Small intestine (tissue), 16 donors: ENCODE measurements at places on chromosomes 3 and 15.

- H3K4me3 ChIP-seq: no peak overlapping the region
- H3K27ac ChIP-seq: no peak overlapping the region
Observed at GRCh38 chr3:79146024-79146423, 621.8 kb downstream of the ROBO1 start.

DNA sequence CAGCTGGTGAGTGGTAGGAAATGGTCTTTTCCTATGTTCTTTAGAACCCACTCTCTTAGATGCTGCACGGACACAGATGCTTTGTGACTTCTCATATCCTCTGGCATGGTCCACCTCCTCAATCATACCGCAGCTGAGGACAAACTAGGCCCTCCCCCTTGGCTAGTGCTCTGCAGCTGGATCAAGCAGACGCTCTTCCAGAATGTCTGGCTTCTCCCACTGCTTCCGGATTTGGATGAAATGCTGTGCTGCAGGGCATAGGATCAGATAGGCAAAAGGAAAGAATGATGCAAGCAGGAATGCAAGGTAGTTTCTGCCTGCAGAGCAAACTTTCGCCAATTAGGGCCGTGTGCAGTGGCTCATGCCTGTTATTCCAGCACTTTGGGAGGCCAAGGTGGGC lies 75.7 kb upstream of the SLC4A7 start:
- H3K27ac ChIP-seq: no peak overlapping the region
- no peak overlapping the region for H3K4me3 ChIP-seq
- DNase-seq: no peak
- no peaks in the 10 kb centered on the region for H3K36me3 ChIP-seq
- no peaks in the 10 kb centered on the region for H3K4me1 ChIP-seq

- H3K27me3 ChIP-seq: no peaks in the 10 kb centered on the region
- no peak overlapping the region for H3K27ac ChIP-seq
- H3K36me3 ChIP-seq: peaks cover 17% of the 10 kb centered on the region
Observed at GRCh38 chr15:83012636-83013035, 1.2 kb upstream of the C15orf40 start.

- H3K27me3 ChIP-seq: no peaks in the 10 kb centered on the region
- H3K4me3 ChIP-seq: no peak overlapping the region
- no peak overlapping the region for H3K27ac ChIP-seq
- H3K4me1 ChIP-seq: no peaks in the 10 kb centered on the region
Observed at GRCh38 chr15:84961707-84962106, 19.9 kb upstream of the PDE8A start.

GRCh38 chr3:104873331-104873730 lies 493.4 kb upstream of the ALCAM start:
- no peak overlapping the region for H3K27ac ChIP-seq
- H3K4me3 ChIP-seq: no peak overlapping the region
- H3K4me1 ChIP-seq: no peaks in the 10 kb centered on the region

GRCh38 chr3:184354121-184354728 lies 7.2 kb downstream of the CLCN2 start:
- H3K36me3 ChIP-seq: peaks cover 89% of the 10 kb centered on the region
- H3K4me3 ChIP-seq: no peak overlapping the region
- no peak overlapping the region for H3K27ac ChIP-seq
- H3K4me1 ChIP-seq: peaks cover 8% of the 10 kb centered on the region

- no peak overlapping the region for H3K27ac ChIP-seq
- no peaks in the 10 kb centered on the region for H3K4me1 ChIP-seq
- no peak overlapping the region for H3K4me3 ChIP-seq
- no peaks in the 10 kb centered on the region for H3K27me3 ChIP-seq
Observed at GRCh38 chr15:99264125-99264524, 12.8 kb downstream of the LRRC28 start.

GRCh38 chr3:141538568-141539240 lies 51.9 kb downstream of the RASA2 start:
- no peaks in the 10 kb centered on the region for H3K4me1 ChIP-seq
- H3K4me3 ChIP-seq: no peak overlapping the region
- peaks cover 4% of the 10 kb centered on the region for H3K36me3 ChIP-seq
- H3K27ac ChIP-seq: no peak overlapping the region
- H3K27me3 ChIP-seq: no peaks in the 10 kb centered on the region

GRCh38 chr3:67000009-67000408 lies 1.9 kb downstream of the KBTBD8 start:
- H3K36me3 ChIP-seq: no peaks in the 10 kb centered on the region
- no peak overlapping the region for H3K27ac ChIP-seq
- no peak overlapping the region for H3K4me3 ChIP-seq
- no peaks in the 10 kb centered on the region for H3K27me3 ChIP-seq

DNA sequence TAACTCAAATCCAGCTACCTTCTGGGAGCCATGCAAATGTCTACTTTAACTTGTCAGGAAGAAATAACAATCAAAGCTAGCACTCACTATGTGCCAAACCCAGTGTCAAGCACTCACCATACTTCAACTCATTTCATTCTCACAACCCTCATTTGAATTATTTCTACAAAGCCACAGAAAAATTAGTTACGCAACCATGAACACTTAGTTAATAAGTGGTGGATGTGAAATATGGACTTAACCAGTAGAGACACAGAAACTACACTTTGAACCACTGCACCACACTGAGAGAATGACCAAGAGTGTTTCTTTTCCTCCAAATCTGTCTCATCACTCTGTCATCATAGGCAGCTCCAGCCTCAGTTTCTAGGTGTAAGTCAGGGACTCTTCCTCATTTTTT lies 91.0 kb upstream of the MBNL1 start:
- H3K4me3 ChIP-seq: no peak overlapping the region
- H3K36me3 ChIP-seq: no peaks in the 10 kb centered on the region
- H3K27me3 ChIP-seq: no peaks in the 10 kb centered on the region
- no peak overlapping the region for H3K27ac ChIP-seq
- no peak for DNase-seq

- H3K27ac ChIP-seq: no peak overlapping the region
- no peaks in the 10 kb centered on the region for H3K27me3 ChIP-seq
- DNase-seq: no peak
- no peak overlapping the region for H3K4me3 ChIP-seq
- no peaks in the 10 kb centered on the region for H3K4me1 ChIP-seq
- H3K36me3 ChIP-seq: no peaks in the 10 kb centered on the region
Observed at GRCh38 chr3:27319847-27320526, 49.2 kb downstream of the NEK10 start.

DNA sequence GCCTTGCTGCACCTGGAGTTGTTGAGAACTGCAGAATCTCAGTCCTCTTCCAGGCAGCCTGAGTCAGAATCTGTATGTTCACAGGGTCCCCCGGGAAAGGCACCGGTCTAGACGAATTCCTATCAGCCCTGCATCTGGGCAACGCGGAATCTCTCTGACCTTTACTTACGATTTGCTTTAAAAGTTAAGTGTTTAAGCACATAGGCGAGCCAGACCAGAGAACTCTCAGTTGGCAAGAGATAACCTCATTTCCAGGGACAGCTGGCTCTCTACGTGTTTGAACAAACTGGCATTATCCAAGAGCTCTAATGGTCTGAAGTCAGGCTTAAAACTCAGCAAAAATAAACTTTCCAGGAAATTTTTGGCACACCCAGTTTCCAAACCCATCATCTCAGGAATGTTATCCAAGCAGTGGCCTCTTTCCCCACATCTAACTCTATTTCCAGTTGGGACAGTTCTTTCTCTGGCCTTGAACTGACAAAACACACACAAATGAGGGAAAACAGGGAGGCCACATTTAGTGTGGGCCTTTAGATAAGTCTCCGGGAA lies 53.4 kb downstream of the HES1 start:
- no peaks in the 10 kb centered on the region for H3K27me3 ChIP-seq
- peaks cover 9% of the 10 kb centered on the region for H3K4me1 ChIP-seq
- H3K4me3 ChIP-seq: no peak overlapping the region
- no peaks in the 10 kb centered on the region for H3K36me3 ChIP-seq

DNA sequence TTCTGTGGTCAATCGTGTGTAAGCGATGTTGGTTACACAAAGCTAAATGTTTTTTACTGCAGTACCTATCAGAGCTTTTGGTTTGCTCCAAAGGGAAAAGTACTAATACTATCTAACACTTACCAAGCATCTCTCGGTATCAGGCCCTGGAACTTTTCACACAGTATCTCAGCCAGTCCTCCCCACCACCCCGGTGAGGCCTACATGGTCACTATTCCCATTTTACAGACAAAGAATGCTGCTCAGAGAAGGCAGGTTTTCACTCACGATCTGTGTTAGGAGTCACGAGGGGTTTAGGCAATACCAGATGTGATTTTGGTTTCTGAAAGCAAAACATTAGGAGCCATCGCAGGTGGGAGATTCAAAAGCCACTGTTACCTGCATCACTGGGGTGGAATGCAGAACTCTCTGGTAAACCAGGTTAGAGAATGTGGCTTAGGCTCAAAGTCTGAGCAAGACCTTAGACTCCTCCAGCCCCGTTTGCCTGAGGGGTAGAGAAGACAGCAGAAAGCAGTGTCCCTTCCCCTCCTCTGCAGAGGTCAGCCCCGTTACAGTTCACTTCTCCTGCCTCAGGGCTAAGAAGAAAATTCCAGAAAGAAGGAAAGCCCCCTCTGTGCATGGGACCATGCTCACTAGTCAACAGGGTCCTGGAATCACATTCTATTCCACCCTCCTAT lies 57.2 kb downstream of the XXYLT1 start:
- no peak overlapping the region for H3K4me3 ChIP-seq
- H3K36me3 ChIP-seq: no peaks in the 10 kb centered on the region
- no peak for DNase-seq
- H3K4me1 ChIP-seq: no peaks in the 10 kb centered on the region
- no peak overlapping the region for H3K27ac ChIP-seq

GRCh38 chr15:76468722-76469121 lies 132.1 kb downstream of the ISL2 start:
- no peaks in the 10 kb centered on the region for H3K4me1 ChIP-seq
- no peaks in the 10 kb centered on the region for H3K36me3 ChIP-seq
- DNase-seq: no peak

- no peak for DNase-seq
- H3K4me3 ChIP-seq: no peak overlapping the region
- H3K27ac ChIP-seq: no peak overlapping the region
- no peaks in the 10 kb centered on the region for H3K27me3 ChIP-seq
- no peaks in the 10 kb centered on the region for H3K36me3 ChIP-seq
- H3K4me1 ChIP-seq: peaks cover 3% of the 10 kb centered on the region
Observed at GRCh38 chr3:176951144-176951543, 246.1 kb downstream of the TBL1XR1 start.

- no peak overlapping the region for H3K4me3 ChIP-seq
- no peaks in the 10 kb centered on the region for H3K27me3 ChIP-seq
- H3K4me1 ChIP-seq: peaks cover 9% of the 10 kb centered on the region
- H3K36me3 ChIP-seq: peaks cover 38% of the 10 kb centered on the region
- DNase-seq: no peak
Observed at GRCh38 chr3:194586836-194587235, 46.4 kb downstream of the TMEM44 start.

GRCh38 chr3:101544161-101544850 lies 17.4 kb upstream of the TRMT10C start:
- no peak overlapping the region for H3K4me3 ChIP-seq
- H3K27ac ChIP-seq: no peak overlapping the region
- DNase-seq: no peak
- peaks cover 5% of the 10 kb centered on the region for H3K4me1 ChIP-seq

DNA sequence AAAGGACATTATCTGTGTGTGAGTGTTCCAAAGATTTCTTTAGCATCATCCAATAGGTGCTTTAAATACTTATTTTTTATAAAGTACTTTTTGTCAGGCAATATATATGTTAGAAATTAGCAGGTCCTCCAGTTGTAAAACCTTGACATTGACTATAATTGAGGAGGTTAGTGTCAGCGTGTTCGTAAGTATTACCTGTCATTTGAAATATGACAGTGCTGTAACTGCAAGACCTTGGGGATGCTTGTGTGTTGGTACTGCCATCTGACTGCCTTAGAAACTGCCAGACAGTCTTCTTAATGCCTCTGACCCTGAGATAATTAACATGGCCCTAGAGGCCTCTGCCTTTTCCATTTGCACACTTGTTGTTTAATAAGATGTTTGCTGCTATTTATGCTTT lies 170.7 kb downstream of the NAALADL2 start:
- H3K27ac ChIP-seq: no peak overlapping the region
- H3K36me3 ChIP-seq: no peaks in the 10 kb centered on the region
- no peaks in the 10 kb centered on the region for H3K4me1 ChIP-seq
- H3K27me3 ChIP-seq: no peaks in the 10 kb centered on the region

GRCh38 chr15:92848464-92848851 lies 51.7 kb upstream of the CHD2 start:
- no peak overlapping the region for H3K4me3 ChIP-seq
- no peak overlapping the region for H3K27ac ChIP-seq
- no peaks in the 10 kb centered on the region for H3K36me3 ChIP-seq
- DNase-seq: no peak
- H3K27me3 ChIP-seq: no peaks in the 10 kb centered on the region

- no peaks in the 10 kb centered on the region for H3K4me1 ChIP-seq
- H3K36me3 ChIP-seq: no peaks in the 10 kb centered on the region
- no peak for DNase-seq
- no peak overlapping the region for H3K27ac ChIP-seq
- H3K27me3 ChIP-seq: no peaks in the 10 kb centered on the region
Observed at GRCh38 chr3:153963012-153963411, 158.2 kb upstream of the ARHGEF26 start.

DNA sequence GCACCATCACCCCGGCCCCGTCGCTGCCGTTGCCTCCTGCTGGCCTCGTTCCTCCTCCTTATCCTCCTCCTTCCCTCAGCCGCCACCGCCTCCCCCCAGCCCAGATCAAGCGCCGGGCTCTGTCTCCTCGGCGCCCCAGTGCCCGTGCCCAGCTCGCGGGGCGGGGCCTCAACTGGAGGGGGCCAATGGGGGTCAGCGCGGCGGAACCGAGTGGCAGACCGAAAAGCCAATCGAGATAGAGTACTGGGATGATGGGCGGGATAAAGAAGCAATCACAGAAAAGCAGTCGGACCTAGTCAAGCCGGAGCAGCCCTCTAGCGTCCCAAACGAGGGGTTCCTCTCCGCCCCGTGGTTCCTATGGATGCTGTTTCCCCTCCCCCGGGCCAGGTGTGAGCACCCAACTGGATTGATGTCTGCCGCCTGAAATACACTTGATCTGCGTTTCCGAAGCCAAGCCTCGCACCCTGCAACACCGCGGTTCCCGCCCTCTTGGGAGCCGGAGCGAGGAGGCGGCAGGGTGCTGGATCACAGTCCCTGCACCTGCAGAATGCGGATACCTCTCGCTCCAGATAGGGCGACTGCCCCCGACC lies at the start of gene FRMD5:
Gene FRMD5 (minus strand): TSS at position 121 of the 590 bp plus-strand sequence.
- H3K4me1 ChIP-seq: peaks cover 13% of the 10 kb centered on the region
- peak; percentile 94 for DNase-seq
- H3K4me3 ChIP-seq: peak within 1 kb of the TSS; percentile 48

DNA sequence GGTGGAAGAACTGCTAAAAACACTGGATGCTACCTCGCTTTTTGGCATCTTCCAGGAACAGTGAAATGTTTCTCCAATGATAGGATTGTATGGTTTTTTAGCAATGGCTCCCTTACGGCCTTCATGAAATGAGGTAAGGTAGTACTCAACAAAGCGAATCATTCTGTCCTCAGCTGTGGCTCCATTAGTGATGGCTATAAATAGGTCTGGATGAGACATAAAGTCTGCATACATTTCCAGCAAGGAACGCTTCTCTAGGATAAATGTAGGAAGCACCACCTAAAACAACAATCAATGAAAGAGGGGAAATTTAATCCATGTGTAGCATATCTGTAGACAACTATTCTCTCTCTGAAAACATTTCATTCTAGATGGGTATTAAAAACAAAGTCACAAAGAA lies 32.4 kb upstream of the SNX4 start:
- DNase-seq: no peak
- H3K27me3 ChIP-seq: no peaks in the 10 kb centered on the region
- peaks cover 6% of the 10 kb centered on the region for H3K36me3 ChIP-seq
